Mammary epithelial cell (primary cell): ENCODE measurements at places on chromosomes 3 and 15. TPM values are rescaled to one million over a fixed set of nuclear protein-coding genes. Genes with fewer than 3 reads are reported as not detected.

DNA sequence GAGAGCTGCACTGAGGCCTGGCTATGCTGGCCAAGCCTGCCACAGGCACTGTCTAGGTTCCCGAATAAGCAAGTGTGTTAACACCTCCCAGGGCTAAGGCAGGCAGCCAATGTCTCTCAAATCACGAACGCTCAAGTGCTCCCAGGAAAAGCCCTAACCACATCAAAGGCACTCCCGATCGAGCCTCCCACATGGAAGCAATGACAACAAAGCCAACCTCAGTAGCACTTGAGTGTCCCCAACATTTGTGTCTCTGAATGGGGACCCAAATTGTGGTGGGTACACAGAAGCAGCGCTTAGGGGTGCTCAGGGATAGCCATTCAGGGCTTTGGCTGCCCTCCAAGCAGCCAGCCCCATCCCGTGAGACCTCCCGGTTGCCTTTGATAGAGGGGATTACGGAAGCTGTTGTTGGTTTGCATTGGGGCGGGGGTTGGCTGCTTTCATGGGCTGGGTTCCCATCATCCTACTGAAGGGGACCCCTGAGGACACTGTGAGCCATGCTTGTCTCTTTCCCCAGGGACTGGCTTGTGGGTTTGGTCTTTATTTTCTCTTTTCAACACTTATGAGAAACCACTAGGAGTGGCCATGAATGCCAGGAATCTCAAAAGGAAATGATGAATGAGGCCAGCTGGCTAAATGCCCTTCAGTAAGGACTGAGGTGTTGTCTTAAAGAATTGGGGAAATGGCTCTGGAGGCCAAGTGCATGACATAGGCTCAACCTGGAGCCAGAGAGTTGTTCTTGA, 234.1 kb upstream of the FEZF2 start:
- peak; percentile 75 for DNase-seq

The ALPK3 gene
- 0.09 TPM for polyA plus RNA-seq

DNA sequence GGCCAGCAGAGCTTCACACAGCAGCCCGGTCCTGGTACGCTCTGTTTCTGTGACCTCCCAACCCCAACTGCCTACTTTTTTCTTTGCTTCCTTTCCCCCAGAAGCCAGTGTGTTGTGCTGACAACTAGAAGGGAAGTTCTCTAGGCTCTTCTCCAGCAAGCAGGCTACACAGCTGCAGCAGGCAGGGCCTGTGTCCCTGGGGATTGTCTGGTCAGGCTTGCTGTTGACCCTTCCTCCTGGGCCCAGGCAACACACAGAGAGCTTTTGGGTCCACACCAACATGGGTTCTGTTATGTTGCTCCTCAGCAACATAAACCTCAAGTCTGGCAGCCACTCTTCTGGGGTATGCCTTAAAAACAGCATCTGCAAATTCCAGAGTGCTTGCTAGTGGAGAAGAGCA, 36.2 kb upstream of the TSPAN3 start:
- DNase-seq = no peak

The B3GNT5 gene
- 27.6 TPM for polyA plus RNA-seq

The DNAH12 gene
- 0.02 TPM for polyA plus RNA-seq

DNA sequence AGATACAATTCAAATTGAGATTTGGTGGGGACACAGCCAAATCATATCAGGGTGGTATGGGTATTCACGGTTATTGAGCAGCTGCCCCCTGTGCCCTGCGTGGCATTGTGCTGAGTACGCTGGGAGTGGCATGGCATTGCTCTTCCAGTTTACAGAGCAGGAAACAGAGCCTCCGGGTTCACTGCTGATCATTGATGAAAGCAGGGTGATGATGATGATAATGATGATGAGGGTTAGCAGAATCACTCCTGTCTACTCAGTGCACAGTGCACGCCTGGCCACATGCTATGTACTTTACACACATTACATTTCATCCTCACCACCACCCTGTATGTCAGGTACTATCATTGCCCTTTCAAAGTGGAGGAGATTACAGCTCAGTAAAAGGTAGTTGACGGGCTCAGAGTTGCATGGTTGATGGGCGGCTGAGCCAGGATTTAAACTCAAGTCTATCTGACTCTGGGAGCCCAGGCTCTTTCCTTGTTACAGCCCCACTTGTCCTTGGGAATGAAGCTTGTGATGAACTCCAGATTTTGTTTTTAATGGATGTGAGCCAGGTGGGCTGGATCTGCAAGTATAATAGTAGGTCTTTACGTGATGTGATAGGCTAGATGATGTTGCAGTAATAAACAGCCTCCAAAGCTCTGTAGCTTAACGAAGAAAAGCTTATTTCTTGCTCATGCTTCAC, 87.6 kb upstream of the MYZAP start:
- DNase-seq = no peak
